ENCODE measurements at places on chromosomes 13 and 19.

- no peak for DNase-seq
These were observed 120.9 kb upstream of the TSC22D1 start for GRCh38 chr13:44697058-44697457.

DNA sequence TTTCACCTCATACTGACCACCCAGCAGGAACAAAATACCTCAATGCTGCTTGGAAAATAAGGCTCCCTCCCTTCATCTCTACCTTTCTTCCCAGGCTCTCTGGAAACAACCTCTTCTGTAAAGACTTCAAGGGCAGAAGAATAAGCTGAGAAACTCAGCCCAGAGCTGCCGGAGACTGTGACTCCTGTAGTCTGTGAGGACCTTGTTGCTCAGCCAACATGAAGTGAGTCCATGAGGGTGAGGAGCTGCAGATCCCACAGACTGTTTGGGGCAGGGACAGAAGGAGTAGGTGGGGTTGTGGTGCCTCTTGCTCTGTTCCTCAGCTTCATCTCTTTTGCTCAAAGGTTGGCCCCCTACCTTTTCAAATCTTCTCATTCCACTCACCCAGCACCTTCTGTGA is 7.8 kb downstream of the LILRA5 start:
- DNase-seq, result no peak

GRCh38 chr13:97780486-97780885 is 173.0 kb upstream of the IPO5 start:
- no peak for DNase-seq

- no peak for DNase-seq
These were observed 8.1 kb upstream of the CTXN1 start for GRCh38 chr19:7933828-7934725.

DNA sequence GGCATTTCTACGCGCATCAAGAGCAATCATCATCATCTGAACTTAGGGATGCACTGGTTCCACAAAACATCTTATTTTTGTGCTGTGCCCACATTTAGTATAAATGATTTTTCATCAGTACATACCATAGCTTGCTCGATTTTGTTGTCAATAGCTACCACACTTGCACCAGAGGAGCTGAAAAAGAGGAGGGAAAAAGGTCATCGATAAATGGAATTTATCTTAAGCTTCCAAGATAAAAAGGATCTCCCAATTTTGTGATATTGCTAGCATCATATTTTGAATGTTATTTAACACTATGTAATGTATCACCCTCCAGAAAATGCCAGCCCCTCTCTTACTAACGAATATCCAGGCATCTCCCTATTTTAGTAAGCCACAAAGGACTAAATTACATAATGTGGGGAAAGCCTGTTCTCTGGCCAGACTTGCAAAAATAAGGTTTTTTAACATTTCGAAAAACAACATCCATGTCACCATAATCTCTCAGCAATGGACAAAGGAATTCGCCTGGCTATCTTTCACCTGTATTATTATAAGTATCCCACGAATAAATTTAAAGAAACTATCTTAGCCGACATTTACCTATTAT is 62.4 kb downstream of the SERP2 start:
- no peak for DNase-seq

DNA sequence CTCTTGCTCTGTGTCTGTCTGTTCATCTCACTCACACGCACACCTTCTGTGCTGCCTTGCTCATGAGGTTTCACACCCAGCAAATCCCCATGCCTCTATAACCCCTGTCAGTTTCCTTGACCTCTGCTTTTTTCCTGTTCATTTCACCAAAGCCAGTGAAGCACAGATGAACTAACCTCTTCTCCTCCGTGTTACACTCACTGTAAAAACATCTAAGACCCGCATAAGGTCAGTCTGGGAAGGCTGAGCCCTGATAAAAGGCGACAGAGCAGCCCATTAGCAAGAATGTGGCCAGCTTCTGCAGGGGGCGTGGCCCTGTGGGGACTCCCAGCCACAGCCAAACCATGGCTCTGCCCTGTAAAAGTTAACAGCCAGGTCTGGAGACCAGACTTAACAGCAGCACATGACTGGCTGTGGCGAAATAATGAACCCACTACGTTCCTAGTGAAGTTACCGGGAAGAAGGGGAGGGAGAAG is 42.8 kb upstream of the NPAS1 start:
- DNase-seq, result no peak

GRCh38 chr19:7979011-7979410 is 26.4 kb downstream of the ELAVL1 start:
- DNase-seq, result no peak

- DNase-seq, result no peak
These were observed 988.6 kb downstream of the PCDH17 start for GRCh38 chr13:58620176-58620575.

- no peak for DNase-seq
These were observed 787.4 kb downstream of the DACH1 start for GRCh38 chr13:71079638-71080037.

GRCh38 chr19:1038978-1039645 is 795 bp upstream of the ABCA7 start:
- DNase-seq, result no peak

DNA sequence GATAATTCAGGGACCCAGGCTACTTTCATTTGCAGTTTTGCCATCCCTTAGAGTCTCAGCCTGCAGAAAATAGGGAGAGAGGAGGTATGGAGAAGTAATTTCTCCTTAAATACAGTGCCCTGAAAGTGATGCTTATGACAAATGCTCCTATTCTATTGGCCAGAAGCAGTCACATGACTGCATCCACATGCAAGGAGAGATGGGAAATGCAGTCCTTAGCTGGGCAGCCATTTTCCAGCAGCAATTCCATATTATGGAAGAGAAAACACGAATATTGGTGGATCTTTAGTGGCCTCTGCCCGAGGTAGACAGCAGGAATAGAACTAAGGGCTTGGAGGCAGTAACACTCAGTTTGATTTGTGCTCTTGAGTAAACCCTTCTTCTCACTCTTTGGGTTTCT is 39.4 kb downstream of the VAV1 start:
- no peak for DNase-seq

DNA sequence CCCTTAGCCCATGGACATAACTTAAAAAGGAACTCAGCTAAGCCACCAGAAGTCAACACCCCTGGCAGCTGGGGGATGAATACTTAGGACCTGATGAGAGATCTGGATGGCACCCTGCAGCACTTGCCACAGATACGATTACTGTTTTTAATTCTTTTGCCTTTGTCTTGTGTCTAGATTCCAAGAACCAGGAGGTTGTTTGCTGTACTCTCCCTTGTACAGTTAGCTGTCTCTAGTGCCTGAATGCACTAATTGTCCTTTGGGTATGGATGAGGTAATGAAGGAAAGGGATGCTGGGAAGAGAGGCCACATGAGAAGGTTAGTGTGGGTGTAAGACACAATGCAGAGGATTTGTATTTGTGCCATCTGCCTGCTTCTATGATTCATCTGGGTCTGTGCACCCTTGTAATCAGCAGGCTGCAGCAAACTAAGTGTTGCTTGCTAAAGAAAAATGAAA is 385.8 kb downstream of the KCNRG start:
- DNase-seq, result no peak

DNA sequence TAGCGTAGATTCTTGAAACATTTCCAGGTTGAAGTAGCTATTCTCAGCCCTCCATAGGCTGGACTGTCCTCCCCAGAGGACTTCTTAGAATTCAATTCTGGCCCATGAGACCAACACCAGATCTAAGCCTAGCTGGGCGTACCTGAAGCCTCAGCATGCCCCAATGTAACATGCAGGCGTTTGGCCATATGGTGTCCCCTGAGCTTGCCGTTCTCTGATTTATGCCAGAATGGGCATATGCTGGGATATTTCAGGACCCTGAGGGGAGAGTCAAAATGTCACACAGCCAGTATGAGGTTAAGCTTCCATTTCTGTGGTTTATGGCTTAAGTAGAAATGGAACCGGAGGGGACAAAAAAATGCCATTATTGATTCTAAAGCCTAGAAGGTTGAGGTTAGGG is 317.7 kb upstream of the OBI1 start:
- DNase-seq, result no peak

Measured in activated CD4-positive, alpha-beta T cell treated with anti-CD3 and anti-CD28 coated beads, Interleukin-2, amount 50 U/mL, for 24 hours (primary cell).